ENCODE measurements at places on chromosomes 12 and 14.

DNA sequence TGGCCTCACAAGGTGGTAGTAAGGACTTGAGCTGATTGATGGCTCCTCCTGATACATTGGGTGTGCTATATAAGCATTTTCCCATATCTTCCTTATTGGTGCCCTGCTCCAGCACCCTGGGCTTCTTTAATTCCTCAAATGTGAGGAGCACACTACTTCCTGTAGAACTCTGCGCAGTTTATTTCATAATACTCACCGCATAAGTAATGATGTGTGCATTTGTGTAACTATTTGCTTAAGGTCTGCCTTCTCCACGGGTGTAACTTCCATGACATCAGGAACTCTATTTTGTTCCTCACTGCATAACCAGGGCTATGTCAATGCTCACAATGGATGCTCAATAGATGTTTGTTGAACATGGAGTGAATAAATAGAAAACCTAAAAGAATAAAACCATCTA is 392.2 kb downstream of the SEC23A start:
- DNase-seq = no peak

DNA sequence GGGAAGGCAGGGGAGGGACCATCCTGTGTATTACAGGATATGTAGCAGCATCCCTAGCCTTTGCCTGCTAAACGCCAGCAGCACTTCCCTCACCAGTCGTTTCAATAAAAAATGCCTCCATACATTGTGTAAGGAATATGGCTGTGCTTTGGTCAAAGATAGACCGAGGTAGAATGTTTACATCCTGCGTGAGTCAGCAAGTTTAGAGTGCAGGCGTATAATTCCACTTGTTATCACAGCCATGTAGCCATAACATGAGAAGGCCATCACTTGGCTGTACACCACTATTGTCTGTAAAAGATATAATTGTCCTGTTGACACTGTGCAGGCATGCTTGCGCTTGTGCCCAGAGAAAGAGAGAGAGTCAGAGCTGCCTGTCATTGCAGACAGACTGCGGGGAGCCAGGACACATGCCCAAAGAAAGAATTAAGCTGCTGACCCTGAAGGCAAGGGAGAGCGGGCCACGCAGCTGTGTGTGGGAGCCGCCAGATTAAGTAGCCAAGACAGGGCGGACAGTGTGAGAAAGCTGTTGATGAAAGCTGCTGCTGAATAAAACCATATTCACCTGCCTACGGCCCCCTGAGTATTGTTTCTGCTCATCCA is 68.4 kb downstream of the CRACR2A start:
- peak; percentile 69 for DNase-seq

DNA sequence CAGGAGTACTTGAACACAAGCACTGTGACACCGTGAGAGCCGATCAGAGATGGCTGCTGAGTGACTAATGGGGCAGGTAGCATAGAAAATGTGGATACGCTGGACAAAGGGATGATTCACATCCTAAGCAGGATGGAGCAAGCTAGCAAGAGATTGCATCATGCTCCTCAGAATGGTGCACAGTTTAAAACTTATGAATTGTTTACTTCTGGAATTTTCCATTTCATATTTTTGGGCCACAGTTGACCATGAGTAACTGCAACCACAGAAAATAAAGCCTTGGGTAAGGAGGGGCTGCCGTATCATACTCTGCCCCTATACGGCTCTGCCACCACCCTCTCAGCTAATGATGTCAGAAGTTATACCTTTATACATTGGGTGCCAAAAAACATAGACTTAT is 23.3 kb upstream of the MARK3 start:
- DNase-seq = peak; percentile 93

DNA sequence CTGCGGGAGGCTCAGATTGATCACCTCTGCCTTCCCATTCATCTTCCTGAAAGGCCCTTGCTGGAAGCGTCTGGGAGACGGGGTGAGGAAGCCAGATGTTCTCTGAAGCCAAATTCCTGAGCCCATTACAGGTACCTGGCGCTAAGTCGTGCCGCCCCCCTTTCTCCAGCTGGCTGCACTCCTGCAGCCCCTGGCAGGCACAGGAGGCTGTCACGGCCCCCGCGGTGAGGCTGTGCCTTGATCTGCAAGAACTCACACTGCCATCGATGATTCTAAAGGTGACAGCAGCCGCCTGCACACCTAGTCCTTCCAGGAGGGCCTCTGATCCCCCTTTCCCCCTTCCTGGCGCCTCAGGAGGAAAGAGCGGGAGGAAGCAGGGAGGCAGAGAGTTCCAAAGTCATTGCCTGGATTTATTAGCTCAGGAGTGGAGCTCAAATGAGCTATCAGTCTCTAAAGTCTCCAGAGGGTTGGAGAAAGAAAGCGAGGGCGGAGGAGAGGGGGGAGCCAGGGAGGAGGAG is 106.9 kb downstream of the RFLNA start:
- DNase-seq = no peak

DNA sequence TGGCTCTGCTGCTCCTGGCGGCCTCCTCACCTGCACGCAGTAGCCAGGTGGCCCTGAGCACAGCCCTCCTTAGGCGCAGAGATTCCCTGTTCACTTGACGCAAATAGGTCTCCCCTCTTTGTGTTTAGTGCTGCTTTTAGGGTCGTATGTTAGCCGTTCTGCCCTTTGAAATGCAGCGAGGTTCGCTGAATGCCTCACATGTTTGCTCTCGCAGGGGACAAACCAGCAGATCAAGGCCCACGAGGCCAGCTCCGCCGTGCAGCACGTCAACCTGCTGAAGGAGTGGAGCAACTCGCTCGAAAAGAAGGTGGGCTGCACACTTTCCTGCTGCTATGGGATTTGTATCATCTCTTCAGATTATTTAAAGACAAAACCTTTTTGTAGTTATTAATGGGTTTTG is 31.4 kb upstream of the AMN start:
- no peak for DNase-seq

DNA sequence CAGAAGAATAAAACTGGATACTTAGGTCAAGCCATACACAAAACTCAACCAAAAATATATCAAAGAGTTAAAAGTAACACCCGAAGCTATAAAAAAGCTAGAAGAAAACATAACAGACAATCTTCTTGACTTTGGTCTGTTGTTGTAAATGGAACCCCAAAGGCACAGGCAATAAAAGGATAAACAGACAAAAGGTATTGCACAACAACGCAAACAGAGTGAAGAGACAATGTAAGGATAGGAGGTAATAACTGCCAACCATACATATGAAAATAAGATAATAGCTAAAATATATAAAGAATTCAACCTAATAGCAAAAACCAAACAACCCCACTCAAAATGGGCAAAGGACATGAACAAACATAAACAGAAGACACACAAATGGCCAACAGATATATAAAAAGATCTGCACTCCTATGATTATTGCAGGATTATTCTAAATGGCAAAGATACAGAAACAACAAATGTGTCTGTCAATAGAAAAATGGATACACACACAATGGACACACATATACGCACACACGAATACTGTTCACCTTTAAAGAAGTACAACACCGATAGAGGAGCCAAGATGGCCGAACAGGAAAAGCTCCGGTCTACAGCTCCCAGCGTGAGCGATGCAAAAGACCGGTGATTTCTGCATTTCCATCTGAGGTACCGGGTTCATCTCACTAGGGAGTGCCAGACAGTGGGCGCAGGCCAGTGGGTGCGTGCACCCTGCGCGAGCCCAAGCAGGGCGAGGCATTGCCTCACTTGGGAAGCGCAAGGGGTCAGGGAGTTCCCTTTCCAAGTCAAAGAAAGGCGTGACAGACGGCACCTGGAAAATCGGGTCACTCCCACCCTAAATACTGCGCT is 1137.1 kb downstream of the FSCB start:
- no peak for DNase-seq

DNA sequence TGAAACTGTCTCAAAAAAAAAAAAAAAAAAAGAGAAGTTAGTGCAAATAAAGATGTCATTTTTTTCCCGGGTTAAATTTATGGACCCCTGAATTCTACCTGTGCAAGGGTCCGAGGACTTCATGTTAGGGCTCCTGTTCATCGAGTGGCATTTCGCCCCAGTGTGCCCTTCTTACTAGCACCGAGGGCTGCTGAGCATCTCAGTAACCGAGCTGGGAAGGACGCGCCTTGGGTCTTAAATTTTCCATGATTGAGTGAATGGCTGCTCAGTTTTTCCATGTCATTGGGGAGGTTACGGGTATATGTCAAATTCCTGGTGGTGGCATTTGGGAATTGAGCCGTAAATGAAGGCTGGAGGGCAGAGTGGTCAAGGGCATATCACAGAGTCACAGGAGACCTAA is 34.9 kb upstream of the MAP1LC3B2 start:
- DNase-seq = no peak
